Stimulated activated CD4-positive, alpha-beta T cell treated with anti-CD3 and anti-CD28 coated beads, Interleukin-4, amount 100 ng/mL, for 24 hours (primary cell): ENCODE measurements at places on chromosomes 6 and 20.

DNA sequence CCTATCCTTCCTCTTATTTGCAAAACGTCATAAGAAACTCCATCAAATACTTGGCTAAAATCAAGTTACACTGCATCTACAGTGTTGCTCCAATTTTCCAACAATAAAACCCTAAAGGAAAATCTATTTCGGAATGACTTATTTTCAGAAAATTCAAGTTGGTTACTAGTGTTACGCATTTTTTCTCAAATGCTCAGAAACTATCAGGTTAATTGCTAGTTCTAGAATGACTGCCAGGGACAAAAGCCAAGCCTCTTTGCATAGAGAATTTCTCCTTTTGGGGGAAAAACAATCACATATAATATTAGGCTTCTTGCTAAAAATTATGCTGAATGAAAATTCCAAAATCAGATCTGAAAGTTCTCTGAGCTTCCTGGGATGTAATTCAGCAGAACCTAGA is 210.2 kb downstream of the BTBD9 start:
- no peak for DNase-seq

GRCh38 chr6:26550250-26550993 is 12.3 kb downstream of the HMGN4 start:
- DNase-seq: peak; percentile 66

- no peak for DNase-seq
Measured at GRCh38 chr20:8932192-8933165, 136.4 kb upstream of the PLCB4 start.

DNA sequence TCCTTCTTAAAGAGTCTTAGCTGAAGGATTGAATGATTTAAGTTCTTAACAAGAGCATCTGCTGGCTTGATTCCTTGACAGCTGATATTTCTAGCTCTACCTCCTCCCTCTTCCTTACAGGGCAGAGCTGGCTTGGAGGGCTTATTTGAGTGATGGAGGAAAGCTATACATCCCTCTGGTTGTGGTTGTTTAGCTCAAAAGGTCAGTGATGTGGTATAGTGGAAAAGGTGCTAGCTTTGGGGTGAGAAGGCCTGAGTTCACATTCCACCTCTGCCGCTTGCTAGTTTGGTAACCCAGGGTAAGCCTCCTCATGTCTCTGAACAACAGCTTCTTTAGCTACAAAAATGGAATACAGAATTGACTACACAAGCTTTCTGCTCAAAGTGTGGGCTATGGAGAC is 8.3 kb downstream of the CHMP4B start:
- DNase-seq: no peak

DNA sequence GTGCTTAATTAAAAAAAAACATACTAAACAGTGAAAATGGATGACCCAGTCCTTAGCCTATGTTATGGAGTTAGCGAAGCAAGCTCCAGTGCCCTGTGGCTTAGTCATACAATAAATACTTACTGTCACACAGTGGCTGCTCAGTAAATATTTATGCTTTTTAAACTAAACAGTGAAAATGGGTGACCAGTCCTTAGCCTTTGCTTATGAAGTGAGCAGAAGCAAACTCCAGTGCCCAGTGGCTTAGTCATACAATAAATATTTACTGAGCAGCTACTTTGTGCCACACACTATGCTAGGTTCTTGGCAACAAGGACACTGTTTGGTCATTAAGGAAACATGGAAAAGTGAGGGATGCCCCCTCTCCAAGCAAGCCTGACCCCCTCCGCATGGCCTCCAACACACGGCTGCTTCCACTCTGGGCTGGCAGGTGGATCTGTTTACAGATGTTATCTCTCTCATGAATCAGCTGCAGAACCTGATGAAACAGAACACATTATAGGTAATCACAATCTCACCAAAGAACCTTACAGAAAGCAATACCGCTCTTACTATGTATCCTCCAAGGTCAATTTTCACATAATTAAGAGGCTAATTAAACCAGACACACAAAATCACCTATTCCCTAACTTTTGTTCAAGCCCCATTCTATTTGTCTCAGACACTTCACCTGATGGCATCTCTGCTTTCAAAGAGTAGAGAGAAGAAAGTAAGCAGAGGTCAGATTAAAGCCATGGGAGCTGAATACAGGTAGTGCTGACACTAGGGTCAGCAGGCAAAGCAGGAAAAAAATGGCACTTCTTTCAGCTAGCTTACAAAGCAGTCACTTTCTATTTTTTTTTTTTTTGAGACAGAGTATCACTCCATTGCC is 27.3 kb downstream of the CDK5RAP1 start:
- DNase-seq: no peak
